H1 (cell line): ENCODE measurements at places on chromosomes 7 and 10. TPM values are rescaled to one million over a fixed set of nuclear protein-coding genes. Genes with fewer than 3 reads are reported as not detected.

DNA sequence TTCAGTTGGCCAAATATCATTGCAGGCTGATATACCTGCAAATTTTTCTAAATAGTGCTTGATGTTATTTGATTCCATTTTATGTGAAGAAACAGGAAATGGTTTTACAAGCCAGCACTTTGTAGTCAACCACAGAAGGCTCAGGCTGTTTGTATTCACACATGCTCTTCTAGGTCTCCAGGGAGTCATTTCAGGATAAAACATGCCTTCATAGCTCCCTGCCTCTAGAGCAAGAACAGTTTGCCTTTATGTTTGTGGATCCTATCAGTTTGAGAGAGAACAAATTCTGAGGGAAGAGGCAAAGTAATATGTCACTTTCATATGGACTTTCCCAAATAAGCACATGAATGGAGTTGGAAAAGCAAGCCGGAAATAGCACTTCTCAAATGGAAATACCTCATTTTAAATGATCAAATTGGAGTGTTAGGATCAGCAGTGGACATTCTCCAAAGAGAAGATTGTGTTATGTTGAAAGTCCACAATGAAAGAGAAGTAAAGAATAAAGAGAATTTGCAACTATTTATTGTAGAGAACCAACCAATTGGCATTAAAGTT is 277.6 kb downstream of the KCND2 start:
- DNase-seq = no peak
- peaks cover 15% of the 10 kb centered on the region; the same call in 1 of the 2 replicates for H3K4me1 ChIP-seq
- no peaks in the 10 kb centered on the region for H3K36me3 ChIP-seq
- no peak overlapping the region for H3K27ac ChIP-seq
- H3K27me3 ChIP-seq = no peaks in the 10 kb centered on the region
- no peak overlapping the region for H3K4me3 ChIP-seq

GRCh38 chr7:137146552-137147337 is 196.8 kb downstream of the PTN start:
- no peaks in the 10 kb centered on the region for H3K36me3 ChIP-seq
- H3K4me3 ChIP-seq = no peak overlapping the region
- no peaks in the 10 kb centered on the region for H3K27me3 ChIP-seq
- DNase-seq = no peak
- no peaks in the 10 kb centered on the region for H3K4me1 ChIP-seq

GRCh38 chr7:104814126-104814525 is 199.9 kb upstream of the KMT2E start:
- H3K27me3 ChIP-seq = no peaks in the 10 kb centered on the region
- DNase-seq = no peak
- H3K4me1 ChIP-seq = 0 out of 2 replicates have a peak, but pooled peaks cover 2% of the 10 kb centered on the region
- H3K4me3 ChIP-seq = no peak overlapping the region
- H3K36me3 ChIP-seq = no peaks in the 10 kb centered on the region

GRCh38 chr7:29657856-29658255 is 94.2 kb downstream of the PRR15 start:
- no peaks in the 10 kb centered on the region for H3K4me1 ChIP-seq
- DNase-seq = no peak
- no peak overlapping the region for H3K4me3 ChIP-seq

DNA sequence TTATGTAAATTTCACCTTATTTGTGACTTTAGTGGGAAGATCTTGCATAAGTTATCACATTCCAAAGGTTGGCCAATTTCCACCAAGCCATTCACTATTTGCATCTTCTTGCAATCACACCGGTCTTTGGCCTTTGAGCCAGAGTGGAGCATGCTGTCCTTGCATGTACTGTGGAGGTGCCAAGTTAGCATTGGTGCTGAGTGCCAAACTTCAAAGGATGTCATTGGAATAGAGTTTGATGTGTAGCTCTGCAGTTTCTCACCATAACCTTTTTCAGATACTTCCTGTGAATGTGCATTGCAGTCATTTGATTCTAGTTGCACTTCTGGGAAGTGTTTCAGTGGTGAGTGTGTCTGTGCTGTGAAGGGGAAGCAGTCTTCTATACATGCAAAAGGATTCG is 620.6 kb downstream of the SUGCT start:
- H3K36me3 ChIP-seq = no peaks in the 10 kb centered on the region
- no peak overlapping the region for H3K4me3 ChIP-seq
- H3K4me1 ChIP-seq = peaks cover 6% of the 10 kb centered on the region
- no peaks in the 10 kb centered on the region for H3K27me3 ChIP-seq
- no peak for DNase-seq
- no peak overlapping the region for H3K27ac ChIP-seq

GRCh38 chr10:84241185-84241790 is at the start of gene LRIT1:
TSS of gene LRIT1 (minus strand) at chr10:84241546. CDS start at chr10:84241439, 107 bp downstream.
- H3K27ac ChIP-seq = no peak within 1 kb of the TSS
- H3K4me1 ChIP-seq = no peaks in the 10 kb centered on the region
- no peaks in the 10 kb centered on the region for H3K36me3 ChIP-seq
- H3K4me3 ChIP-seq = no peak within 1 kb of the TSS
- no peak for DNase-seq

GRCh38 chr7:157139810-157140510 is 1.2 kb downstream of the UBE3C start:
- H3K27ac ChIP-seq = peak overlapping the region; percentile 75
- no peak for DNase-seq
- peak overlapping the region; percentile 61 for H3K4me3 ChIP-seq
- 0 out of 2 replicates have a peak, but pooled peaks cover 2% of the 10 kb centered on the region for H3K36me3 ChIP-seq

GRCh38 chr10:4296161-4296560 is 511.2 kb upstream of the KLF6 start:
- no peak for DNase-seq
- H3K4me3 ChIP-seq = no peak overlapping the region
- no peaks in the 10 kb centered on the region for H3K4me1 ChIP-seq
- H3K36me3 ChIP-seq = no peaks in the 10 kb centered on the region
- no peaks in the 10 kb centered on the region for H3K27me3 ChIP-seq
- no peak overlapping the region for H3K27ac ChIP-seq

DNA sequence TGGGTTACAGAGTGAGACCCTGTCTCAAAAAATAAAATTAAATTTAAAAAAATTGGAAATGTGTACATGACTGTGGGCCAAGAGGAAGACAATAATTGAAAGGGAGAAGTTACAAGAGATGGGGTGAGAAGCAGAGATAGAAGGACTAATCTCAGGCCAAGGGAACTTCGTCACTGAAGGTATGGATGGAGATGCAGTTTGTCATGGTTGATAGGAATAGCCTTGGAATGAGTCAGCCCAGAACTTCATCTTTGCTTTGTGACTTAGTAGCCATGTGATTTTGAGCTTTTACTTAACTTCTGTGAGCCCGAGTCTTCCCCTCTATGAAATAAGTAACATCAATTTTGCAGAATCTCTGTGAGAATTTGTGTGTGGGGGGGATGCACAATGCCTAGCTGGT is 6.5 kb upstream of the PODXL start:
- H3K27ac ChIP-seq = no peak overlapping the region
- no peaks in the 10 kb centered on the region for H3K36me3 ChIP-seq
- H3K4me1 ChIP-seq = peaks cover 5% of the 10 kb centered on the region; the same call in 1 of the 2 replicates
- no peaks in the 10 kb centered on the region for H3K27me3 ChIP-seq
- no peak overlapping the region for H3K4me3 ChIP-seq

DNA sequence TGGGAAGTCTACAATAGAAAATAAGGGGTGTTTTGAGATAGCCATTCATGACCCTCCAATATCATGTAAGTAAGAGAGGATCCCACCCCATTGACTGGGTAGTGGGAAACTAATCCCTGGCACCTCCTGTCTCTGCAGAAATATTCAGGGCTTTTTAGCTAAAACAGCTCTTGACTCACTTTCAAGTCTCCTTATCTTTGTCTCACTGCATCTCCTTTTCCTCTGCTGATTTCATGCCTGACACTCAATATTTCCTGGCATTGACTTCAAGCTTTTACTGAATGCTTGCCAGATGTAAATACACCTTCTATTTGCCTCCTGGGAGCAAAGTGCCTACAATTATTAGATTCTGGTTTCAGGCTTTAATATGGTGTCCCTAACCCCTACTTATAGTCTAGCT is 57.1 kb downstream of the CHRM2 start:
- H3K27ac ChIP-seq = no peak overlapping the region
- H3K36me3 ChIP-seq = no peaks in the 10 kb centered on the region
- DNase-seq = no peak

DNA sequence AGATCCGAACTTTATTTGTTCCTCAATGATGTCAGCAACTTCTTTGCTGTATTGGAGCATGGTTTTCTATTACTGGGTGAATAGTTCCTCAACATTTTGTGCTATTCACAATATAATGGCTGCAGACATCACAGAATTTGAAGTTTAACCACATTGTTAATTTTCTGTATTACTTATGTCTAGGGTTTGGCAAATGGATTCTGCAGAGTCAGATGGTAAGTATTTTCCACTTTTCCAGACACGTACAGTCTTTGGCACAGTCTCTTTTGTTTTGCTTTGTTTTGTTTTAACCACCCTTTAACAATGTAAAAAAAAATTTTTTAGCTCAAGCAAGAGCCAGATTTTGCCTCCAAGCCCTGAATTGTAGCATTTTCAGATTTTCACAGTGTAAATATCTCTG is 36.8 kb upstream of the FOXK1 start:
- no peak overlapping the region for H3K27ac ChIP-seq
- no peaks in the 10 kb centered on the region for H3K36me3 ChIP-seq
- H3K27me3 ChIP-seq = no peaks in the 10 kb centered on the region; the same call in 1 of the 2 replicates
- H3K4me1 ChIP-seq = no peaks in the 10 kb centered on the region
- no peak for DNase-seq
- no peak overlapping the region for H3K4me3 ChIP-seq

GRCh38 chr7:139362302-139362701 is 2.6 kb downstream of the LUC7L2 start:
- no peaks in the 10 kb centered on the region for H3K36me3 ChIP-seq
- no peak overlapping the region for H3K4me3 ChIP-seq
- no peaks in the 10 kb centered on the region for H3K27me3 ChIP-seq
- H3K4me1 ChIP-seq = peaks cover 6% of the 10 kb centered on the region

DNA sequence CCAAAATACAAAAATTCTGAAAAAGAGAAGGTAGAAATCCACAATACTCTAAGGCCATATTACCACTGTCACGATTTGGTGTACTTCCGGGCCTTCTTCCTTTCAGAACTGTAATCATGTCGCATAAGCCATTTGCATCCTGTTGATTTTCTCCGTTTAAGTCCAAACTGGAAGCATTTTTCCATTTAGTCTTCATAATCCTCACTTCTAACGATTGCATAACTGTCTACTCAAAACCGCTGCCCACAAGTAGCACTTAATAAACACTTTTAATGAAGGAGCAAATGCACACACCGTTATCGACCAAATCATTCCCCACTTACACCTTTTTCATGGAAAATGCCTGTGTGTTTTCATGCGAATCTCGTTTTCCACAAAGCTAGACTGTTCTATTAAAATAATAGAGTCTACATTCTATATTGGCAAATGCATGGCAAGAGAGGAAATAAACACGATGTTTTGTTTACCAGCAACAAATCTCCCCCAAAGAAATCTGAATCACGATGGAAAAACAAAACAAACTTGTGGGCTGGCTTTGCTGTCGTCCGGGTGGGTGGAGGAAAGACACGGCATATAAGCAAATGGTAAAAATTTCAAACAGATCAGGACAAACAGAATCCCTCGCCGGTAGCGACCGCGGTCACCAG is 1.0 kb downstream of the ATE1 start:
- H3K4me3 ChIP-seq = peak overlapping the region; percentile 96
- no peak for DNase-seq
- no peak overlapping the region for H3K27ac ChIP-seq
- no peaks in the 10 kb centered on the region for H3K27me3 ChIP-seq
- no peaks in the 10 kb centered on the region; the same call in 1 of the 2 replicates for H3K36me3 ChIP-seq
- H3K4me1 ChIP-seq = no peaks in the 10 kb centered on the region; the same call in 1 of the 2 replicates

GRCh38 chr7:12007576-12007975 is 175.6 kb upstream of the THSD7A start:
- no peaks in the 10 kb centered on the region for H3K4me1 ChIP-seq
- H3K27me3 ChIP-seq = no peaks in the 10 kb centered on the region
- H3K27ac ChIP-seq = no peak overlapping the region
- H3K36me3 ChIP-seq = no peaks in the 10 kb centered on the region

GRCh38 chr10:125520968-125521367 is 162.0 kb downstream of the TEX36 start:
- H3K36me3 ChIP-seq = no peaks in the 10 kb centered on the region
- no peak overlapping the region for H3K27ac ChIP-seq
- H3K27me3 ChIP-seq = no peaks in the 10 kb centered on the region
- H3K4me3 ChIP-seq = no peak overlapping the region
- H3K4me1 ChIP-seq = no peaks in the 10 kb centered on the region

DNA sequence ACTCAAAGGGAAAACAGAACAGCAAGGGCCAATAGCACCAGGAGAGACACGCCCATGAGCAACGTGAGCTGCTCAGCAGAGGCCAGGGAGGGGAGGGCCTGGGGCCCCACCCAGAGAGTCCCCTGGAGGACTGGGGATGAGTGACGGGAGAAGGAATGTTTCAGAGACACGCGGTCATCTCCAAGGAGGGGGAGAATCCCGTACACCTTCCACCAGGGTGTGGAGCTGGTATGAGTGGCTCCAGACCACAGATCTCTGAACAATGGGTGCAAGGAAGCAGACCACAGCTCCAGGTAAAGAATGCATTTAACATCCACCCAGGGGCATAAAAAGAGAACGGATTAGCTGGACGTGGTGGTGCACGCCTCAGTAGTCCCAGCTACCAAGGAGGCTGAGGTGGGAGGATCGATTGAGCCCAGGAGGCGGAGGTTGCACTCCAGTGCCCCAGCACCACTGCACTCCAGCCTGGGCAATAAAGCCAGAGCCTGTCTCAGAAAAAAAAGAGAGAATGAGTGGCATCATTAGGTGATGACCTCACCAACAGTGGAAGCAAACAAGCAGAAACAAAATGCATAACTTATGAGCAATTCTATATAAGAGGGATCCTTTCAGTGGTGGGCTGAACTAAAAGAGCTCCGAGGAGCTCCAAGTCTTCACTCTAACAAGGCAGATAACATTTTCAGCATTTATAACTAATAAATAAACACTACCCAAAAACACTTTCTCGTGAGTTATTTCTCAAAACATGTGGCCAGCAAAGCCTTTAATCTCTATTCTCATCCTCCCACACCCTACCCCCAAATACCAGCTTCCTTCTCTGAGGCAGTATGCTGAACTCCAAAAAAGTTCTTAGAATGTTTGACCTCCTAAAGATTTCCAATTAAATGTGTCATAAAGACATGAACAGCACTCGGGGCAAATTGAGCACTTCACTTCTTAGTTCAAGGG is 12.5 kb downstream of the PSAP start:
- no peak overlapping the region for H3K27ac ChIP-seq
- no peaks in the 10 kb centered on the region for H3K27me3 ChIP-seq
- no peak overlapping the region for H3K4me3 ChIP-seq
- no peak for DNase-seq
- no peaks in the 10 kb centered on the region for H3K36me3 ChIP-seq

- no peaks in the 10 kb centered on the region; the same call in 1 of the 2 replicates for H3K27me3 ChIP-seq
- H3K36me3 ChIP-seq = no peaks in the 10 kb centered on the region
- peaks cover 4% of the 10 kb centered on the region for H3K4me1 ChIP-seq
- H3K4me3 ChIP-seq = no peak overlapping the region
- no peak overlapping the region for H3K27ac ChIP-seq
Observed at GRCh38 chr7:139768249-139768824, 9.5 kb downstream of the HIPK2 start.

GRCh38 chr7:156305351-156305750 is 335.2 kb upstream of the RNF32 start:
- no peaks in the 10 kb centered on the region for H3K36me3 ChIP-seq
- no peak overlapping the region for H3K27ac ChIP-seq
- no peak overlapping the region for H3K4me3 ChIP-seq

Gene TUBAL3
- total RNA-seq = not detected in 2 replicates

Gene CRHR2
- total RNA-seq = 0.19 and 0.37 TPM in 2 replicates

Gene WAPL
- 48.1 and 49.2 TPM in 2 replicates for total RNA-seq

Gene KBTBD2
- total RNA-seq = 23.4 and 25.7 TPM in 2 replicates

Gene ACBD7
- total RNA-seq = 17.8 and 19.6 TPM in 2 replicates

Gene NSUN6
- total RNA-seq = 12.9 and 14.4 TPM in 2 replicates

Gene KCND2
- total RNA-seq = 7.3 and 7.7 TPM in 2 replicates

Gene PTPN20
- total RNA-seq = not detected in 2 replicates

Gene TRIM50
- 0.31 TPM in 1 of 2 replicates, not detected in the other for total RNA-seq

Gene TSPAN15
- total RNA-seq = 9.7 and 11.6 TPM in 2 replicates

Gene ADCY1
- total RNA-seq = 25.9 and 26.9 TPM in 2 replicates

Gene FFAR4
- not detected in 2 replicates for total RNA-seq

Gene CALML5
- 0.38 TPM in 1 of 2 replicates, not detected in the other for total RNA-seq

Gene HHEX
- 1.5 and 1.7 TPM in 2 replicates for total RNA-seq

Gene NEUROG3
- total RNA-seq = 0.31 TPM in 1 of 2 replicates, not detected in the other

Gene KDM7A
- total RNA-seq = 11.6 and 12.5 TPM in 2 replicates
